ENCODE measurements at places on chromosomes 1 and 21. TPM values are rescaled to one million over a fixed set of nuclear protein-coding genes. Genes with fewer than 3 reads are reported as not detected.

The SRSF11 gene
- 90.7 TPM for total RNA-seq

The SEC16B gene
- total RNA-seq = 35.3 TPM

- no peak for DNase-seq
Observed at GRCh38 chr1:1264868-1265272, 8.8 kb downstream of the UBE2J2 start.

The ABCB10 gene
- 14.5 TPM for total RNA-seq

- DNase-seq = no peak
Observed at GRCh38 chr1:231951374-231951773, 324.8 kb downstream of the DISC1 start.

DNA sequence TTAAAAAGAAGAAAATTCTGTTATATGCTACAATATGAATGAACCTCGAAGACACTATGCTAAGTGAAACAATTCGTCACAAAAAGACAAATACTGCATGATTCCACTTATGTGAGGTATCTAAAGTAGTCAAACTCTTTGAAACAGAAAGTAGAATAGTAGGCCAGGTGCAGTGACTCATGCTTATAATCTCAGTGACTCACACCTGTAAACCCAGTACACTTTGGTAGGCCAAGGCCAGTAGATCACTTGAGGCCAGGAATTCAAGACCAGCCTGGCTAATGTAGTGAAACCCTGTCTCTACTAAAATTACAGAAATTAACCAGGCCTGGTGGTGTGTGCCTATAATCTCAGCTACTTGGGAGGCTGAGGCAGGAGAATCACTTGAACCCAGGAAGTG lies 25.7 kb downstream of the EPHA10 start:
- no peak for DNase-seq

The KAZN gene
- 7.2 TPM for total RNA-seq

GRCh38 chr1:33339413-33339812 lies 18.5 kb upstream of the A3GALT2 start:
- DNase-seq = no peak

DNA sequence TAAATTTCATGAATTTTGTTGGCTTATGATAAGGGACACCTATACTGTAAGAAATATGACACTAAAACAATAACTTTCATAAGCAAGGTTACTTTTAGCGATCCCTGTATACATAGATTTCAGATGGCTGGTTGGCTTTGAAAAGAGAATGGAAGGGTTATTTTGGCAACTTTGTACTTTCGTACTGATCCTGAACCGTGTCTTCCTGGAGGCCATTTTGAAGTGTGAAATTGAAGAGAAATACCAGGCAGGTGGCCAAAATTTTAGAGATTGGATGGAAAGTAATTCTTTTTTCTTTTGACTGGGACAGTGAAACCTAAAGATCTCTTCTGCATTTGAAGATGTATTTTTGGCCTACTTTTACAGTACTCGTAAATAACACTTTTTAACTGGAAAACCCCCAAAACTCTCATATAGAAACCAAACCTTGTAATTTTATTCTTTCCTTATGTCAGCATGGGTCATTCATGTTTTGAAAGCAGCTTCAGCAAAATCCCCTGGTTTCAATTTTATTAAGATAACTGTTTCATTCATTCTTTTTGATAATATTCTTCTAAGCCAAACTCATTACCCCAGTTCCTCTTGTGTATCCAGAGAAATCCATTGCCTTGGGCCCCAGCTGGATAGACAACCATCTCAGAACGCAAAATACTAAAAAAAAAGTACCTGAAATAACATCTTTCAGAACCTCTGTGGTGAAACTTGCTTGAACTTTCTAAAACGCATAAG lies 38.4 kb upstream of the ZNF281 start:
- DNase-seq = no peak

DNA sequence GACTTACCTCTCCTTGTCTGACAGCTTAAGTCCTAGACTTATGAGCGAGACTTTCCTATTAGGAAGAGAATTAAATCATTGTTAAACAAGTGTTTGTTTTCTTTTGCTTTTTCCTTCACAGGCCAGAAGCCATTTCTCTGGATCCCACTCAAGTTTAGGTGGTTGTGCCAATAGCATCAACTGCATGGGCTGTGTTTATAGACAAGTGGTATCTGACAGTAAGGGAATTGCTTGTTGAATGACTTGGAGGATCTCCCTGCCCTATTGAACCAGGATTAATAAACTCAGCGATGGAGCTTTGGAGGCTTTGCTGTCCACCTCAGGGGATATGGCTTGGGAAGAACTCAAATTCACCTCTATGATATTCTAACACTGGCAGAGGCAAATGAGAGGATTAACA lies 43.7 kb downstream of the UTP25 start:
- DNase-seq = no peak

DNA sequence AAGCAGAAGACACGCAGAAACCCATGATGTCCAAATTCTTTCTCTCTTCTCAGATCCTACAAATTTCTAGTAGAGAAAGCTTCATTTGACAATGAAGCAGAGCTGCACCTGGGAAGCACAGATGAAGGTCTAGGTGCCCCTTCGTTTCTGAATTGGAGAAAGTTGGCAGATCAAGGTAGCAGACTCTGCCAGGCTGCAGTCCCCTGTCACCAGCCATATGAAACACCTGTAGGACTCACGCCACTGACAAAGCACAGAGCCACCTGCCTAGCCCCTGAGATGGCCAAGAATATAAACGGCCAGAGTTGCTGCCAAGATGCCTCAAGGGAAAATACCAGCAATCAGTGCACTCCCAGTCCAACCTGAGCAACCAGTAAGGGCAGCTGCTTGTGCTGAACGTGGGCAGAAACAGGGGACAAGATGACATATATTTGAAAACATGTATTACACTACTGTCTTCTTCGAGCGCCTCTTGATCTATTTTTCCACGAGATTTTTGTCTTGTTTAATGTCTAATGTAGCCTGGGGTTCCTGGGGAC lies 20.6 kb upstream of the PLEKHA6 start:
- DNase-seq = no peak

The DYNLT5 gene
- total RNA-seq = 1.1 TPM

The NHLH2 gene
- total RNA-seq = not detected

- no peak for DNase-seq
Observed at GRCh38 chr1:5575396-5575940, 416.8 kb downstream of the NPHP4 start.

GRCh38 chr1:234731569-234732085 lies 121.6 kb upstream of the IRF2BP2 start:
- no peak for DNase-seq

DNA sequence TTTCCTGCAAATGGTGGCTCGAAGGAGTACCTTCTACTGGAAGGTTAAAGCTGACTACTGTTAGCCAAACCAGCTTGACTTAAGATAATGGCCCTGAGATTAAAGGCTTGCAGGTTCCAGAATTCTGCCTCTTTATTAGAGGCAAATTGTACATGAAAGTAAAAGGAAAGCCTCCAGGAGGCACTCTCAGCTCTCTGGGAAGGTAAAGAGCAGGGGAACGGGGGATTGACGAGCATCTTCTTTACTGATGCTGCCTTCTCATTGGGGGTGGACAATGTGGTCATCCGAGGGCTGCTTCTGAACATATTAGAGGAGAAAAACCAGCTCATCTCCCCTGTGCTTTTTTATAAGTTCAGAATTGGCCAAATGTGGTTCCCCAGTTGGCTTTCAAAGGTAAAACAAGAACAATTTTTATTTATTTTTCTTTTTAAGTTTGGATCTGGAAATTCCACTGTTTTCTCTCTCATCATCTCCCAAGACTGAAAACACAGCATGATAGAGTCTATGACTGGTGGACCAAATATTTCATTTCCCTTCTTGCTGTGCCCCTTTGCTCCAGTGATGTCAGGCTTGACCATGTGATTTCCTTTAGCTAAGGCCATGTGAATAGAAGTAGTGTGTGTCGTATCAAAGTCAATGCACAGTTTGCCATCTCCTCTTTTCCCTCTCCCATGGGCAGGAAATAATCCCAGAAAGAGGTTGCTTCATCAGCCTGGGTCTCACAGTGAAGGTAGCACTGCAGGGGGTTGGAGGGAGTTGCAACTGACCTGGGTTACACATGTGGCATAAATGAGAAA lies 292.7 kb downstream of the PRDM2 start:
- no peak for DNase-seq

GRCh38 chr1:193417945-193418744 lies 231.7 kb upstream of the B3GALT2 start:
- DNase-seq = no peak

DNA sequence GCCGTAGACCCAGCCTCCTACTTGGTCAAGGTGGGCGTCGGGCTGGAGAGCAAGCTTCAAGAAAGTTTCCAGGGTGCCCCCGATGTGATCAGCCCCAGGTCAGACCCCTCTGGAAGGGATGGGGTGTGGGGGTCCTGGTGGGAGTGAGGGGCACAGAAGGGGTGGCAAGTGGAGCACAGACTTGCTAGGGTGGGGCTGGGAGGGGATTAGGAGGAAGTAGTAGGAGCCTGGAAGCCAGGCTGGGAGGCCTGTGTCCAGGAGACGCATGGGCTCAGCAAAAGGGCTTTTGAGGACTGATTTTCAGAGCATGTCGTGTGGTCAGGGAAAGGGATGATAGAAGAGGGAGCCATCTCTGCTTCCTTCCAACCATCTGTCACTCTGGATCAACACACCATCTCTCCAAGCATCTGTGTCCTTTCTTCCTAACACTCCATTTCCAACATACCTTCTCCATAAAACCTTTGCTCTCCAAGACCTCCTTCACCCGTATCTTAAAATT lies 8.5 kb downstream of the TRIM46 start:
- no peak for DNase-seq

The SLC45A1 gene
- not detected for total RNA-seq

DNA sequence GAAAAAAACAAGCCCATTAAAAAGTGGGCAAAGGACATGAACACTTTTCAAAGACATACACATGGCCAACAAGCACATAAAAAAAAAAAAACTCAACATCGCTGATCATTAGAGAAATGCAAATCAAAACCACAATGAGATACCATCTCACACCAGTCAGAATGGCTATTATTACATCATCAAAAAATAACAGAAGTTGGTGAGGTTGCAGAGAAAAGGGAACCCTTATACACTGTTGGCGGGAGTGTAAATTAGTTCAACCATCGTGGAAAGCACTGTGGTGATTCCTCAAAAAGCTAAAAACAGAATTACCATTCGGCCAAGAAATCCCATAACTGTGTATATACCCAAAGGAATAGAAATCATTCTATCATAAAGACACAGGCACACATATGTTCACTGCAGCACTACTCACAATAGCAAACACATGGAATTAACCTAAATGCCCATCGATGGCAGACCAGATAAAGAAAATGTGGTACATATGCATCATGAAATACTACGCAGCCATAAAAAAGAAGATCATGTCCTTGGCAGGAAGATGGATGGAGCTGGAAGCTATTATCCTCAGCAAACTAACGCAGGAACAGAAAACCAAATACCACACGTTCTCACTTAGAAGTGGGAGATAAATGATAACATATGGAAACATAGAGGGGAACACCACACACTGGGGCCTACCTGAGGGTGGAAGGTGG lies 70.1 kb downstream of the INTS7 start:
- no peak for DNase-seq

The FABP3 gene
- total RNA-seq = 2.7 TPM

- DNase-seq = no peak
Observed at GRCh38 chr1:164033782-164034181, 525.2 kb upstream of the PBX1 start.

The THEM5 gene
- not detected for total RNA-seq

DNA sequence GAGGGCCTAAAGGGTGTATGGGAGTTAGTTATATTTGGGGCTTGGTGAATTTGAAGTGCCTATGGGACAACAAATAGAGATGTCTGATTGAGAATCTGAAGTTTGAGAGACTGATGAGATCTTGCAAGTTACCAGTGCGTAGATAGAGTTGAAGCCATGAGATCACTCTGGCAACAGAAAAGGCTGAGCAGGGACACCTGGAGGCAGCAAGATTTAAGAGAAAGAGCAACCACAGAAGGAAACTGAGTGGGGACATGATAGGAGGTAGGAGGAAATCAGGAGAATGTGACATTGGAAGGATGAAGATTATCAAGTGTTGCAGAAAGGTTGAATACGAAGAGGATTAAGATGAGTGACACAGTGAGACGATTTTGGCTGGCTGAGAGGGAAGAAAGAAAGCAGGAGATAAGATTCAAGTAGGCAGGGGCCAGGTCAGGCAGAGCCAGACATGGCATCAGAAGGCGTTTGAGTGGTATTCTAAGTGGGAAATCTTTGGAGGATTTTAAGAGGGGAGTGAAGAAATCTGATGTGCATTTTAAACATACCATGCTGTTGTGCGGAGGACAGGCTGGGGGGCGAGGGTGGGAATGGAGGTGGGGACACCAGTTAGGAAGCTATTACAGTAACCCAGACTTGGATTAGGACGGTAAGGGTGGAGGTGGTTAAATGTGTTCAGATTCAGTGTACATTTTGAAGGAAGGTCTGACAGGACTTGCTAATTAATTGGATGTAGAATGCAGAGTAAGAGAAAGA lies 3.0 kb upstream of the MPL start:
- no peak for DNase-seq

The SORT1 gene
- 5.6 TPM for total RNA-seq

DNA sequence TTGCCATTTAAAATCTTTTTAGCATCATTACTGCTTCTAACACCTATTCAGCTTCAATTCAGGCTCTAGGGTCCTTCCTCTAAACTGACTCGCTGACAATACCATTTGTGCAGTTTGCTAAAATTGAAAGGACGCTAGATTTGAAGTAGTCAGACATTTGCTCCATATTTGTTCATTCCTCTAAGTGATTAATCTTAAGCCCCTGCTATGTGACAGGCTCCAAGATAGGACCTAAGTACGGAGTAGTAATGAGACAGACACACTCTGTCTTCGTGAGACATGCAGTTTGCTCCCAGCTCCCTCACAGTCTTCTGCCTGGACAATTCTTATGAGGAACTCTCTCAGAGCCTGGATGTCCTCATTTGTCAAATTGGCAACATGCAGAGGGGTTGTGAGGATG lies 26.1 kb upstream of the CD53 start:
- DNase-seq = no peak

DNA sequence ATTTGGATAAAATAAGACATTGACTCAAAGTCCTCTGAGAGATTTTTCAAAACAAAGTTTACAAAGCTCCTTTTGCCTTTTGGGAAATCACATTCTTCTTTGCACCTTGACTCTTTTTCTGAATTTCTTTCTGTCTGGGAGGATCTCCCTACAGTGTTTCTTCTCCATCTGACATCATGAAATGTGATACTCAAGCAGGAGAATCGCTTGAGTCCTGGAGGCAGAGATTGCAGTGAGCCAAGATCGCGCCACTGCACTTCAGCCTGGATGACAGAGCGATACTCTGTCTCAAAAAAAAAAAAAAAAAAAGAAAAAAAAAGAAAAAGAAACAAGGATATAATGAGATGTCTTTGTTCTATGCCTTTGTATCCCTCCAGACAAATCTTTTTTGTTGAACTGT lies 13.3 kb upstream of the GRIK1 start:
- DNase-seq = no peak

GRCh38 chr1:175094626-175095025 lies 27.0 kb downstream of the TNN start:
- no peak for DNase-seq

All from right lobe of liver (tissue), 6 donors.